MM.1S (cell line): ENCODE measurements at places on chromosomes 7 and 10.
A peak's percentile ranks its signal among the peaks of the same experiment; 100 is the strongest.

DNA sequence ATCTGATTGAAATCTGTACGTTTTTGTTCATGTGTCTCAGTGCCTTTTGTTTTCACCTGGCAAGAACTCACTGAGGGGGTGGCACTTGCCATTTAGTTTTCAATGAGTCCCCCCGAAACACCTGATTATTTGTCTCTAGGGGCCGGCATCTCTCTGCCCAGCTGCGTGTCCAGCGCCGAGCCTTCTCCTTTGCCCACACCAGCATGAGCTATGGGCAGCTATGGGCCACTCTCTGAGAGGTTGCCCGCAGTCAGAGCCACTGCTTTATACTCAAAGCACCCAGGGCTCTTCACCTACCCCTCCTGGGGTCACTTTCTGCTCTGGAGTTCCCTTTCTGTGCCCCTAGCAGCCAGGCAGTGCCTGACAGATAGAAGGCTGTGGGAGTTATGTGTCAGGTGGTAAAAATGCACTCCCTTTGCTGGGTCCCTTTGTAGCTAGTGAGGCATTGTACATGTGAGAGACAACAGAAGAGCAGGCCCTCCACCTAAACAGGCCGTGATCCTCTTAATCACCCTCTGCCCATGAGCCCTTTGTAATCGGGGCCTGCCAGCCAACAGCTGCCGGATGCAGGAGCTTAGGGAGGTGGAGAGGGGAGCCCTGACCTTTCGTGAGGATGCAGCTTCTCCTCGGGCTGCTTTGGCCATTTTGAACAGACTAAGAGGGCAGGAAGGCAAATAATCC is 133.1 kb upstream of the NPS start:
- H3K4me3 ChIP-seq = no peak overlapping the region
- H3K27ac ChIP-seq = no peak overlapping the region
- DNase-seq = no peak
- no peaks in the 10 kb centered on the region for H3K36me3 ChIP-seq
- H3K27me3 ChIP-seq = peaks cover 11% of the 10 kb centered on the region; the same call in 1 of the 2 replicates
- no peaks in the 10 kb centered on the region for H3K4me1 ChIP-seq

- no peaks in the 10 kb centered on the region for H3K27me3 ChIP-seq
- no peak for DNase-seq
- H3K36me3 ChIP-seq = no peaks in the 10 kb centered on the region
- H3K4me3 ChIP-seq = no peak overlapping the region
Observed at GRCh38 chr7:36851382-36851781, 127.1 kb upstream of the AOAH start.

- no peak for DNase-seq
- H3K27me3 ChIP-seq = no peaks in the 10 kb centered on the region
- H3K4me1 ChIP-seq = peaks cover 17% of the 10 kb centered on the region
- H3K4me3 ChIP-seq = peak overlapping the region; percentile 90
- no peak overlapping the region for H3K27ac ChIP-seq
Observed at GRCh38 chr10:7787150-7787856, 490 bp downstream of the KIN start.

GRCh38 chr7:91940171-91940570 is 491 bp upstream of the AKAP9 start:
- peaks cover 6% of the 10 kb centered on the region; the same call in 1 of the 2 replicates for H3K4me1 ChIP-seq
- H3K36me3 ChIP-seq = no peaks in the 10 kb centered on the region
- peak overlapping the region; percentile 73 for H3K4me3 ChIP-seq
- H3K27me3 ChIP-seq = no peaks in the 10 kb centered on the region
- H3K27ac ChIP-seq = peak overlapping the region; percentile 84; the same call in 1 of the 2 replicates
- DNase-seq = peak; percentile 44

DNA sequence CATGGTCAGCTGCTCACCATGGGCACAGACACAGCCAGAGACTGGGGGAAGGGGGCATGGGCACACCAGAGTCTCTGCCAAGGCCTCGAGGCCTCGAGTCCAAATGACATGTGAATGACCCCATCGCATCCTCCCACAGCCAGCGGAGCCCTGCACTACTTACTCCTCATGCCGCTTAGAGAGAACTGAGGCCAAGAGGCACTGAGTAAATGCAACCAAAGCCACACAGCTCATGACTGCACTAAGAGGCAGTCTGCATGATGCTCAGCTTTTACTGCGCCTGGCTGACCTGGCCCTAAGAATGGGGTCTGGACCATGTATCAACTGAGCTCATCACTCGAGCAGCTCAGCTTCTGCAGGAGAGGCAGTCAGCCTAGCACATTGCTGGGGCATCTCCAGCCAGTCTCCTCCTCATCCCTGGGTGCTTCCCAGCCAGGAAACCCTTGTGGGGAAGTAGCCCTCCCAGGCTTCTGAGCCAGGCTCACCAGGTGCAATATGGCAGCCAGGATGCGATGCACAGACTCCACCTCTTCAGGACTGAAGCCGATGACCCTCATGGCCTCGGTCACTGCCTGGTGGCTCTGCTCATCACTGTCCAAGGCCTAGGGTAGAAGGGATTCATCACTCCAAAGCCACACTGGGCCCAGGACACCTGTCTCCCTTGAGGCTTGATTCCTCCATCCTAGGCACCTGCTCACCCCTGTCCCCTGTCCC is 7.5 kb downstream of the MYO1G start:
- H3K4me3 ChIP-seq = no peak overlapping the region
- no peaks in the 10 kb centered on the region for H3K36me3 ChIP-seq
- H3K4me1 ChIP-seq = peaks cover 6% of the 10 kb centered on the region; the same call in 1 of the 2 replicates
- H3K27me3 ChIP-seq = no peaks in the 10 kb centered on the region
- DNase-seq = no peak
- H3K27ac ChIP-seq = no peak overlapping the region

DNA sequence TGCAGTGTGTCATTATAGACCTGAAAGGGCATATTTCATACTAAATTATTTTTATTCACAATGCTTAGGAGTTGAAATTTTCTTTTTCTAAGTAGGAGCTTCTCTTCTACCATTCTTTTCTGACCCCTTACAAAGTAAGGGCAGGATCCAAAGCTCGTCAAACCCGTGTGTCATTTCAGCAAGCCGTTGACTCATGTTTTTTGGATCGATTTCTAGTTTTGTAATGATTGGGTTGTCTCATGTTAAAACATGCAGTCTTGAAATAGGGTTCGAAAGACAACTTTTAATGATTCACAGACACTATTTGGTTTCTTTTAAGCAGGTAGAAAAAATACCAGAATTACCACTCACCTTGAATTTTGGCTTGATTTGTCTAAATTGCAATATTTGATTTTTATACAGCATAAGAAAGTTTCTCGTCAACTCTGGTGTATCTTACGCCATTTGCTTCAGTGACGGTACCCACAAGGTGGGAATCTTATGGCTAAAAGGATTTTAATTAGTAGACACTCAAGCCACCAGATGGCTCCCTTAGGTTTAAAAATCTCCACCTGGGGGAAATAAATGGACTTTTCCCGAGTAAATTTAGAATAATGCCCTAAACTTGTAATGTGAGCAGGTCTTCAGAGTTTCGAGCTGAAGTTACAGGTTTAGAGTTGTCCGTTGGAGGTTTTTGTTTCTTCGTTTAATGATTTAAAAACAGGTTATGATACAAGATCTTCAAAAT is 283.4 kb downstream of the CCDC3 start:
- H3K4me3 ChIP-seq = no peak overlapping the region
- H3K27me3 ChIP-seq = no peaks in the 10 kb centered on the region
- no peaks in the 10 kb centered on the region for H3K36me3 ChIP-seq
- H3K27ac ChIP-seq = no peak overlapping the region
- no peaks in the 10 kb centered on the region for H3K4me1 ChIP-seq
